HEK293T (cell line): ENCODE measurements at places on chromosomes 5 and 9.

- DNase-seq, result no peak
Measured at GRCh38 chr9:6811436-6811835, 53.7 kb downstream of the KDM4C start.

DNA sequence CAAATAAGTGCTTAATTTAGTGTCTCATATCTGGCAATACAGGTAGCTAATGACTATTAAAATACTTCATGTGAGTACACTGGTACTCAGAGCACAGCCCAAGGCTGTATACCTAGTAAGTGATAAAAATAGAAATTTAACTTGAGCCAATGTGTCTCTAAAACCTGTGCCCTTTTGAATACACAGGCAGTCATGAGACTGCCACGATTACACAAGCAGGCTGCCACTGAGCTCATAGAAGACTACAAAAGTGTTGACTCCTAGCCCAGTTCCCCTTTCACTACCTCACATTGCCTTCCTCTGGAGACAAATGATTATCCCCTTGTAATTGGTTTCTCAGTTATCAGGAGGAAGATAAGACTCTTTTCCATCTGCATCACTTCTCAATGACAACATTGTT lies 66.3 kb upstream of the PAPPA start:
- DNase-seq, result no peak

DNA sequence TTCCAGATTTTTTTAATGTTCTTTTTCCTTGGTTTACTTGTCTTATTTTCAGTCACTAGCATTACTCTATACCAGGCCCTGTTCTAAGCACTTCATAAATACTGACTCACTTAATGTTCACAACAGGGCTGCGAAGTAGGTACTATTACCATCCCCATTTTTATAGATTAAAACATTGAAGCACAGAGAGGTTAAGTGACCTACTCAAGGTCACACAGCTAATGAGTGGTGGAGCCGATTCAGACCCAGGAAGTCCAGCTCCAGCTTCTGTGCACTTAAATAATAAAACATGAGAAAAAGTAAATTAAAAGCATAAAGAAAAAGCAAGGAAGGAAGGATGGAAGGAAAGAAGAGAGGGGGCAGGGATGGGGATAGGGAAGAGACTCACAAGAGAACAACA lies 45.3 kb upstream of the DNAH5 start:
- no peak for DNase-seq

DNA sequence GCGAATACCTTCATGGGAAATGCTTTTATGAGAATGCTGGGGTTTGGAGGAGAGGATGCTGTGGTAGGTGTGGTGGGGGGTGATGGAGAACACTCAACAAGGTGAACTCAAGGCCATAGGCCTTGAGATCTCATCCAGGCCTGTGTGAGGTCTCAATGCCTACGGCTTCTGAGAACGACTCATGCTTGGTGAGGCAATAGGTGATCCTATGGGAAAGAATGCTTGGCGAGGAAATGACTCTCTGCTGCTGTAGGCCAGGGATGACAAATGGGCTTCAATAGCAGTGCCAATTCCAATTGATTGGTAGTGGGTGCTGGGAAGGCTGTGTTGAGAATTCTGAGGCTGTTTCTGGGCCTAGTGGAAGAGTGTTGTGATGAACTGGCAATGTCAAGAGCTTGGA lies 280.2 kb upstream of the CLINT1 start:
- no peak for DNase-seq
